Stimulated activated CD8-positive, alpha-beta memory T cell treated with anti-CD3 and anti-CD28 coated beads, Interleukin-2, amount 100 ng/mL, for 1 hour (primary cell): ENCODE measurements at places on chromosomes 1 and 21.

DNA sequence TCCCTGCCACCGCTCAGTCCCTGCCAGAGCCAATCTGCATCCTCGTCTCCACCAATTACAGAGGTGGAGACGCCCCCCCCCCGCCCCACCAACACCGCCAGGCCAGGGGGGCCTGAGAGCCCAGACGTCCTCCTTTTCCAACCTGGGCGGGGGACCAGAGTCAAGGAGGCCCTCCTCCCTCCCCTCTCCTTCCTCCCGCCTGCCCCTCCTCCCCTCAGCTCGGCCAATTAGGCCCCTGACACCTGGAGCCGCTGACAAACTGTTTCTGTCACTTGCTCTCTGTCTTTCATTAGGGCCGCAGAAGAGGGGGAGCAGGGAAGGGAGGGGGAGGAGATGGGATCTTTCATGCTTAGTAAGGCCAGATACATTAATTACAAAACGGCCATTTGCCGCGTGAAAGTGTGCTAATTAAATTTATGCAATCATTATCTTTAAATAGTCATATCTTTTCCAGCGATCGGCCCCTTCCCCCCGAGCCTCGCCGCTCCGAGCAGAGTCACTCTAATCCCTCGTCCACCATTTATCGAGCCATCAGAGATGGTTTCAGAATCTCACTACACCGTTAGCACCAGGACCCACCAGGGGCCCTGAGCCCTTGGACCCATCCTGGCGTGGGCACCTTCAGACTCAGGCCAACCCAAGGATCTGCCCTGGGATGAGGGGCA lies 94.7 kb downstream of the PAX7 start:
- DNase-seq, result no peak

DNA sequence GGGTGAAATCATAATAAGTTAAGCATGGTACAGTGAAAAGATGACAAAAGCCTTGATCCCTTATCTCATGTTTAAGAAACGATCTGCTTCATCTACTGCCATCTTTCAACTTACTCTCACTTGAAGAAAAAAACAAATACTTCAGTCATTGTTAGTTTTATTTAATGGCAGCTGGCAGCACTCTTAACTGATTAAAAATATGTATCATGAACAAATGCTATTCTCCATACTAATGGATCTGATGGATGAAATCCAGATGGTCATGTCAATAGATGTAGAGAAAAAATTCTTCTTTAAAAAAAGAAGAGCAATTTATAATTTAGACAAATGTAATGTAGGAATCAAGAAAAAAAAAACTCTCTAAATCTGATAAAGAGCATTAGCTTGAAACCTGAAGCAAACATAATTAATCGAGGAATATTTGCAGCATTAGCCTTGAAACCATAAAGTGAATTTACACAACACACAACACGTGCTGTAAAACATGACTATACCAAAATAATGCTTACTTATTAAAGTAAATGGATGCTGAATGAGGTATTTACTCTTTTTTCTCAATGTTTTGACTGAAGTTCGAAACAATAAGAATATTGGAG lies 579.0 kb upstream of the ADAMTS5 start:
- no peak for DNase-seq

- no peak for DNase-seq
These were observed 44.3 kb upstream of the TENT5C start for GRCh38 chr1:117561551-117561950.

DNA sequence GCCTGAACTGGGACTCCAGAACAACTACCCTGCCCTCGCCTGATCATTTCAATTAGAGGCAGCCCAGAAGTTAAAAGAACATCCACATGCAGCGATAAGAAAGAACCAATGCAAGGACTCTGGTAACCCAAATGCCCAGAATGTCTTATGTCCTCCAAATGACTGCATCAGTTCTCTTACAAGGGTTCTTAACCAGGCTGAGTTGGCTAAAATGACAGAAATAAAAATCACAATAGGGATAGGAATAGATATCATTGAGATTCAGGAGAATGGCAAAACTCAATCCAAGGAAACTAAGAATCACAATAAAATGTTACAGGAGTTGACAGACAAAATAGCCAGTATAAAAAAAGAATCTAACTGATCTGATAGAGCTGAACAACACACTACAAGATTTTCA lies 80.1 kb upstream of the PTGFR start:
- DNase-seq, result no peak

DNA sequence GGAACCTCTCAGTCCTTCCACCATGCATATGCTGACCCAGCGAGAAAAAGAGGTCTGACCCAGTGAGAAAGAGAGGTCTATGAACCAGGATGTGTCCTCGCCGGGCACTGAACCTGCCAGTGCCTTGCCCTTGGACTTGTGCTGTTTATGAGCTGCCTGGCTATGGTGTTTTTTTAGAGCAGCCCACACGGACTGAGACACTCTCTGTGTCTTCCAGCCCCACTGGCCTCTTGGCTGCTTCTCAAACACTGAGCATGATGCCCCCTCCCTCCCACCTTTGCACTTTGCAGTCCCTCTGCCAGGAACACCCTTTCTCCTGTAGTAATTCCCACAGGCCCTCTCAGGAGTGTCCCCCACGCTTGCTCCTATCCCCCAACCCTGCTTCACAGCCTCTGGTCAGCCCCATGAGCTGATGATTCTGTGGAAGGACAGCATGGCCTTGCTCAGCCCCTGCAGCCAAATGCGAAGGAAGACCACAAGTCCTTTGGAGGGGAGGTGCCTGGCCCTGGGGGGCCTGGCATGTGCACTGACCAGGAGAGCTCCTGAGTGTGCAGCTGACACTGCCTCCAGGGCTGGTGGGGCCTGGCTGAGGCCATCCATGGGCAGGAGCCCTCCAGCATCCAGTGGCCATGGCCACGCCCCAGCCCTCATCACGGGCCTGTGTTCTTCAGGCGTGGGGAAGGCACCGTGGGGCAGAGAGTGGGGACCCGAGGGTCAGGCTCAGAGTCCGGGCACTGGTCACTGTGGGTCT lies 23.8 kb downstream of the WNT3A start:
- DNase-seq, result no peak

GRCh38 chr1:20787840-20788795 lies 1.0 kb upstream of the HP1BP3 start:
- no peak for DNase-seq

DNA sequence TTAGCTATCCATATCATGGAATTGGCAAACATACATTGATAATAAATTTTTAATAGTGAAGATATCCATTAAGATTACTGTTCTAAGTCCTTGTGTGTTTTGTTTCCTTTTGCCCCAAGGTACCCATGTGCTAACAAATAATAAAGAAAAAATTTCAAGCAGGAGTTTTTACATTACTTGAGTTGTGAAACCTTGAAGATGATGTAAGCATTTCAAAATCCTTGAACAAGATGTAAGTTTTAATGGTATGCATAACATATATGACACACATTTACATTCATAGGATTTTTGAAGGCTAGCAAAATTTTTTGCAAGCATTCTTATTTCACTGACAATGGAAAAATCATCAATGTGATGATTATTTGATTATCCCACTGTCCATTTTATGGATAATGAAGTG lies 10.9 kb upstream of the ELAVL4 start:
- DNase-seq, result no peak

GRCh38 chr1:212946872-212947271 lies 3.5 kb upstream of the VASH2 start:
- DNase-seq, result no peak

DNA sequence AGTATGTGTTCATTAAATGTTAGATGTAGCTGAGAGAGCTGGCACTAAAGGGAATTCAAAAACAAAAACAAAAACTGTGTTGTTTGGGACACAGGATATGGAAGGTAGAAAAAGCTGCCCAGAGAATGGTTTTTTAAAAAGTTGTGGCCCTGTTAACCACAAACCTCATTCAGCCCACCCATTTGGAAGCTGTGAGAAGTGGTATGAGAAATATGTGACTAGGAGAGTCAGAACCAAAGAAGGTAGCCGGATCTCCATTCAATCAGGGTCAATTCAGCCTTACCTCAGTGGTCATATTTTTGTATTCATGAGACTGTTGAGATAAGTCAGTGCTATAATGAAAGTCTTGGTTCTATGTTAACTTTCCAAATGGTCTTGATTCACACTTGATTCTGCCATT lies 29.8 kb upstream of the CACYBP start:
- no peak for DNase-seq
